ENCODE measurements at places on chromosomes 13 and 19. TPM values are rescaled to one million over a fixed set of nuclear protein-coding genes. Genes with fewer than 3 reads are reported as not detected.

- no peak overlapping the region for H3K4me3 ChIP-seq
- no peaks in the 10 kb centered on the region for H3K27me3 ChIP-seq
- peaks cover 7% of the 10 kb centered on the region for H3K4me1 ChIP-seq
- no peak for DNase-seq
- H3K27ac ChIP-seq, result no peak overlapping the region
- H3K36me3 ChIP-seq, result peaks cover 86% of the 10 kb centered on the region
These were observed 33.4 kb downstream of the IPO5 start for GRCh38 chr13:97986835-97987234.

DNA sequence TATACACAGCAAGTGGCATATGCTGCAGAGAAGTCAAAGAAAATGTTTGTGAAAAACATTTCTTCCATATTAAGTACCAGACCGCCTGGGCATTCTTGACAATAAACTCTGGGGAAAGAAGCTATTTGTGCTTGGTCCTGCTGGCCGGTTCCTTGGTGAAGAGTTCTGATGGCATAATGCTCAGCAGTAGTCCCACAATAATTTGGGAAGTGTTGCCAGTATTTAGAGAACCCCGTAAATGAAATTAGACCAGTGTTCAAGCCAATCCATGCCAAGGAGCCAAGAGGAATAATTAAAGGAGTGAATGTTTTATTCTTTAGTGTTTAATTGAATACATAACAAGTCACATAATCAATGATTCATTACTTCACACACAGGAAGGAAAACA is 6.3 kb downstream of the KCTD12 start:
- peaks cover 57% of the 10 kb centered on the region for H3K4me1 ChIP-seq
- no peak for DNase-seq

- H3K27ac ChIP-seq, result no peak overlapping the region
- no peak for DNase-seq
- no peak overlapping the region for H3K4me3 ChIP-seq
- no peaks in the 10 kb centered on the region for H3K27me3 ChIP-seq
- H3K36me3 ChIP-seq, result no peaks in the 10 kb centered on the region
- H3K4me1 ChIP-seq, result no peaks in the 10 kb centered on the region
These were observed 1016.0 kb downstream of the UQCRFS1 start for GRCh38 chr19:28196961-28197360.

GRCh38 chr13:79913141-79913827 is 427.6 kb downstream of the SPRY2 start:
- DNase-seq, result no peak
- H3K4me1 ChIP-seq, result no peaks in the 10 kb centered on the region
- H3K27me3 ChIP-seq, result no peaks in the 10 kb centered on the region
- H3K36me3 ChIP-seq, result no peaks in the 10 kb centered on the region

DNA sequence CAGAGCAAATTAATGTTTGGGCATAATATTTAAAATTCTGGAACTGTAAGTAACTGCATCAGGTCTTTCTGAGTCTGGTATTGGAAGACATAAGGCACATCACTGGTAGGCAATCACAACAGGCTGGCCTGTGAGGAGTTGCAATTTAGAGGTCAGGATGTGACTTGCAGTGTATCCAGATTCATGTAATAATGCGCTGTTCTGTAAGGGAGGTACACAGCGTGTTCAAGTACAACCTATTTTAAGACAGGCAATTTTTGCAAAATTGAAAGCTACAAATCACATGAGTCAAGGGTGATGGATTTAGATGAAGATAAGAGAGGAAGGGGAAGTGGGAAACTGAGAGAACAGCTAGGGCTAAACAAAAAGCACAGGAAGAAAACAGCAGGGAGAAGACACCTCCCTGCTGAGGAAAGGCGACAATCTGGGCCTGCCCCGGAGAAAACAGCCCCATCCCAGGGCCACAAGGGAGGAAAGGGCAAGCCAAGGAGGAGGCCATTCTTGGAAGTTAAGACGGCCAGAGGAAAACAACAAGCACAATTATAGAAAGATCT is 138.1 kb downstream of the LACC1 start:
- H3K36me3 ChIP-seq, result no peaks in the 10 kb centered on the region
- H3K27me3 ChIP-seq, result no peaks in the 10 kb centered on the region
- H3K4me1 ChIP-seq, result peaks cover 19% of the 10 kb centered on the region

GRCh38 chr19:51901860-51902259 is 3.0 kb downstream of the ZNF649 start:
- H3K4me1 ChIP-seq, result peaks cover 15% of the 10 kb centered on the region
- DNase-seq, result no peak
- peaks cover 28% of the 10 kb centered on the region for H3K36me3 ChIP-seq
- peaks cover 7% of the 10 kb centered on the region for H3K27me3 ChIP-seq

GRCh38 chr13:71922194-71922593 is 55.2 kb upstream of the DACH1 start:
- no peak for DNase-seq
- no peaks in the 10 kb centered on the region for H3K4me1 ChIP-seq
- no peaks in the 10 kb centered on the region for H3K27me3 ChIP-seq
- H3K36me3 ChIP-seq, result no peaks in the 10 kb centered on the region

DNA sequence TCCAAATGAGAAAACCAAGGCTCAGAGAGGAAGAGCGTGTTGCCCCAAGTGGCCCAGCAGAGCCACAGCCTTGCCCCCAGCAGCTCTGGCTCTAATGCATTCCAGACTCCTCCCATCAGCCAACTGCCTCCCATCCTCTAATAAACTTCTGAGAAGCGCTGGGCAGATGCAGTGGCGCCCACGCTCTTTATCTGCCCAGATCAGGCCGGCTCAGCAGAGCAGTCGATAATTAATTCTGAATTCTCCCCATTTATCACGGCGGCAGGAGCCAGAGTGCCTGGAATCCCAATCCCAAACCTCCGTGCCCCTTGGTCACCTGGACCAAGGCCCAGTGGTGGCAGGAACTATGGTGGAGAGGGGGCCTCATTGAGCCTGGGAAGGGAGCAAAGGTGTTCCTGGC is 13.9 kb downstream of the TINCR start:
- no peaks in the 10 kb centered on the region for H3K27me3 ChIP-seq
- H3K4me3 ChIP-seq, result no peak overlapping the region
- H3K4me1 ChIP-seq, result no peaks in the 10 kb centered on the region

- no peaks in the 10 kb centered on the region for H3K27me3 ChIP-seq
- no peak overlapping the region for H3K27ac ChIP-seq
- peaks cover 24% of the 10 kb centered on the region for H3K4me1 ChIP-seq
- DNase-seq, result no peak
- H3K4me3 ChIP-seq, result no peak overlapping the region
These were observed 9.7 kb downstream of the PTBP1 start for GRCh38 chr19:806815-807421.

- H3K4me1 ChIP-seq, result no peaks in the 10 kb centered on the region
- no peak overlapping the region for H3K4me3 ChIP-seq
- DNase-seq, result no peak
These were observed 68.8 kb downstream of the ZNF536 start for GRCh38 chr19:30441011-30441410.

DNA sequence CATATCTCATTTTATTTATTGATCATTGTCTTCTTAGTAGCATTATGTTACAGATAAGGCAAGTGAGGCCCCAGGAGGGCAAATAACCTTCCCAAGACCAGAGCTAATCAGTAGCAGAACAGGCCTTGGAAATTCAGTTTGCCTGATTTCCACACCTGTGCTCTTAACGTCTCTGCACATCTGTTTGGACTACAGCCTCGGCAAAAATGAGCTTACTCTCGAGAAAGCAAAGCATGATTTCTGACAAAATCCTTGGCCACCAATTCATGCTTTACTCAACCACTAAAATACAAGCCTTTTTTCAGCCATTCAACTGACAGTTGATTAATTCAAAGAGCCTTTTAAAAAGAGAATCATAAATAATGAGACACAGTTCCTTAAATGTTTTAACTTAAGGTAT is 309.3 kb upstream of the HTR2A start:
- no peaks in the 10 kb centered on the region for H3K4me1 ChIP-seq
- no peak overlapping the region for H3K27ac ChIP-seq
- no peaks in the 10 kb centered on the region for H3K27me3 ChIP-seq
- no peaks in the 10 kb centered on the region for H3K36me3 ChIP-seq
- no peak for DNase-seq
- no peak overlapping the region for H3K4me3 ChIP-seq

- DNase-seq, result no peak
- H3K36me3 ChIP-seq, result peaks cover 72% of the 10 kb centered on the region
- H3K27ac ChIP-seq, result no peak overlapping the region
- H3K4me1 ChIP-seq, result peaks cover 32% of the 10 kb centered on the region
- no peak overlapping the region for H3K4me3 ChIP-seq
- no peaks in the 10 kb centered on the region for H3K27me3 ChIP-seq
These were observed 19.2 kb downstream of the GNA11 start for GRCh38 chr19:3113100-3114017.

Gene DMPK
- total RNA-seq, result 487 TPM

Gene ALKBH7
- 80.4 TPM for total RNA-seq

Gene SOX1
- 0.17 TPM for total RNA-seq

Measured in esophagus muscularis mucosa (tissue), 4 donors.